ENCODE measurements at places on chromosomes 13 and 19. TPM values are rescaled to one million over a fixed set of nuclear protein-coding genes. Genes with fewer than 3 reads are reported as not detected.
A peak's percentile ranks its signal among the peaks of the same experiment; 100 is the strongest.

DNA sequence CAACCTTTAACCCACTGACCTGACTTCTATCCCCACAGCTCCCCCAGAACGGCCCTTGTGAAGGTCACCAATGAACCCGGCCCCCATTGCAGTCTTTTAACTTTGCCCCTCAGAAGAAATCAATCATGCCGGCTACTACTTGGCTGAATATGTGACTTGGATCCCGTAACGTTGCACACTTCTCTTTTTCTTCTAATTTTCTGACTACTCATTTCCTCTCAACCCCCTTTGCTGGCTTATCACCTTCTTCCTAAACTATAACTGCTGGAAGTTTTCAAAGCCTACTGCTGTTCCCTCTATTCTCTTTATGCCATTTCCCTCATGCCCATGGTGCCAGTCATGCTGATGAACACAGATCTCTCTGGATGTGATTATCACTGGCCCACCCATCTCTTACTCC is 367.6 kb downstream of the DNAJC15 start:
- no peak for DNase-seq

Gene ZNF578
- total RNA-seq, result 1.6 TPM

DNA sequence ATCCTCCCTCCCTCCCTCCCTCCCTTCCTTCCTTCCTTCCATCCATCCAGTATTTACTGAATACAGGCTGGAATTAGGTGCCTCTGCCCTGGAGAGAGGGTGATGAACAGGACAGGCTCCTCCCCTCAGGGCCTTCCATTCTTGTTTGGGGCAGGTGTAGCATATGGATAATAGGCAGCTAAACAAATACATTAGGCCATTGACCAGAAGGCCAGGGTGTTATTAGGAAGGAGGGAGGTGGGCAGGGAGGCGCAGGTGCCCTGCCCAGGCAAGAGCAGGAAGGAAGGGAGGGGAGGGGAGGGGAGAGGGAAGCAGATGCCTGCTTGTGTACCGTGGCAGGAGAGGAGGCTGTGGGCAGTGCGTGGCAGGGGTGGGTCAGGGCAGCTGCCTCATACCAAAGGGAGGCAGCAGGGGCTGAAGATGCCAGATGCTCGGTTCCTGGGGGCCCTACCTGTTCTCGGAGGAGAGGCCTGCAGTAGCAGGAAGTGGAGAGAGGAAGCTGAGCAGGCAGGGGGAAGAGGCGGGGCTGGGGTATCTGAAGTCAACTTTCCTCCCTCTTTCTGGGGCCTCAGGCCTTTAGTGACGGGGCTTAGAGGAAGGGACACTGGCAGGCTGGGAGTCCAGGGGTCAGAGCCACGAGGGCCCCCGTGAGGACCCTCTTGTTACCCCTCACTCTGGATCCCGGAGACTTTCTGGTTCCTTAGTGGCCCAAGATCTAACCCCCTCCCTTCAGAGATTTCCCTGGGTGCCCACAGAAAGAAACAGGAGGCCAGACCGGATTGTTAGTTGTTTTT is at the start of gene RINL:
RINL (minus strand) TSS at position 495 of the 794 bp plus-strand sequence. CDS start 1,533 bp downstream, outside the sequence.
- DNase-seq, result no peak

Gene PGLYRP1
- total RNA-seq, result not detected

GRCh38 chr13:113192902-113193301 is 15.6 kb downstream of the PCID2 start:
- peak; percentile 79 for DNase-seq

DNA sequence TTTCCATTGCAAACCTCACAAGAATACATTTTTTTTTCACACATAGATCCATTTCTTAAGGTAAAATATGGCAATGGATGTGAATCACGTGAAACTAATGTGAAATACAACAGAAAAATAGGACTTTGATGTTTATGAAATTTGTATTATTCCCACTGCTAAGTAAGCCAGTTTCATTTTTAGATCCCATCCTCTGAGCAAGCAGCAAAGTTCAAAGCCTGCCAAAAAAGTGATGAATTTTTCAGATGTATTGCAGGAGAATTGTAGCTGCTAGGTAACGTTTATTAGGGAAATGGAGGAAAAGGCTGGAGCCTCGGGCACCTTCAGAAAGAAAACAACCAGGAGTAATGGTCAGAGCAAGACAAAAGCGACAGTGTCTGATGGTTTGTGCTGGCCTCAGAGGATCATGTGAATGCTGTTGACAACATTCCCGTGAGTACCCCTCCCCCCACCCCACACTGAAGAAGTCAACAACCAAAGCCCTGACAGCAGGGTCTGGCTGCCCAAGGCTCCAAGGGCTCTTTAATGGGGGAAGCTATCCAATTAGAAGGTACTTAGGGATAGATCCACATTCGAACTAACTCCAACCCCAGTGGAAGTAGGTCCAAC is 95.5 kb downstream of the OXGR1 start:
- DNase-seq, result no peak

GRCh38 chr13:68808456-68808855 is 1299.2 kb upstream of the ATXN8OS start:
- DNase-seq, result no peak

- no peak for DNase-seq
These were observed 12.8 kb downstream of the LYPD3 start for GRCh38 chr19:43452582-43452981.

GRCh38 chr13:59094181-59094580 is 1069.5 kb downstream of the DIAPH3 start:
- no peak for DNase-seq

Gene SLC17A7
- not detected for total RNA-seq
